ENCODE measurements at places on chromosomes 7 and 10. TPM values are rescaled to one million over a fixed set of nuclear protein-coding genes. Genes with fewer than 3 reads are reported as not detected.

DNA sequence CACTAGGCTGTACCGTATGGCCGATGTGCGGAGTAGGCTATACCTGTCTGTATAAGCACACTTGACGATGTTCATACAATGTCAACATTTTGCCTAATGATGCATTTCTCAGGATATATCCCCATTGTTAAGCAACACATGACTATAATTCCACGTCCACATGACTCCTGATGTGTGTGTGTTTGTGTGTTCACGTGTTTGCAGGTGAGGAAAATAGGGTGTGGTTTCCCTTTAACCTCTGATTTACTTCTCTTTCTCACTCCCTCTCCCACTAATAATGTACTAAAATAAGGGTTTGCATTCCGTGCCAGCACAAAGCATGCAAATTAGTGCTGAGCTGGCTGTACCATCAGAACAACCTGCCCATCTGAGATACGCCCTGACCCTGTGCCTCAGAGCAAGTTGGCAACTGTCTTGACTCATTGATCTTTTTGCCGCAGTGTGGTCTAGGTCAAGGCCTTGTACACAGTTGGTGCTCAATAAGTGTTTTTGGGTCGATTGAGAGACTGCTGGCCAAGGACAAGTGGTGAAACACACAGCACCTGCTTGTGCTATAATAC, 64.6 kb upstream of the DOCK1 start:
- H3K27me3 ChIP-seq, result no peaks in the 10 kb centered on the region
- no peak overlapping the region for H3K27ac ChIP-seq
- H3K4me3 ChIP-seq, result no peak overlapping the region
- no peaks in the 10 kb centered on the region for H3K4me1 ChIP-seq

The OR9A2 gene
- total RNA-seq, result not detected

GRCh38 chr7:73907554-73908122, 46.7 kb downstream of the TMEM270 start:
- H3K4me1 ChIP-seq, result peaks cover 8% of the 10 kb centered on the region
- H3K27ac ChIP-seq, result no peak overlapping the region
- no peaks in the 10 kb centered on the region for H3K36me3 ChIP-seq

GRCh38 chr10:110370006-110370405, 65.3 kb upstream of the SMNDC1 start:
- no peak for DNase-seq
- no peak overlapping the region for H3K27ac ChIP-seq
- H3K4me3 ChIP-seq, result no peak overlapping the region
- no peaks in the 10 kb centered on the region for H3K4me1 ChIP-seq
- H3K36me3 ChIP-seq, result no peaks in the 10 kb centered on the region
- no peaks in the 10 kb centered on the region for H3K27me3 ChIP-seq

DNA sequence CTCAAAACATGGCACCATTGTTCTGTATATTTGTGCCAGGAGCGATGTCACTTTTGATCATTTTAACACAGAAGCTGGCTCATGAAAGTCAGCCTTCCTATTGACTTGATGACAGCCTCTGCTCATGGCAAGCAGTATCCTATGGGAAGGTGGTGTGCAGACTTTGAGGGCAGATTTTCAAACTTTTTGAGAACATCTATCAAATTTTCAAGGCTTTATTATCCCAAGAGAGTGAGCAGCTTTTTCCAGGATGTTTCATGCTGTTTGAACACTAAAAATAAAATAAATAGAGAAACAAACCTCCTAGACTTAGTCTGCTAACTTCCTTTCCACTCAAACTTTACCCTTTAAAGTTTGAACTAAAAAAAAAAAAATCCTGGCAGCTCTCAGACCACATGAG, 20.3 kb downstream of the FAM13C start:
- no peak for DNase-seq
- H3K4me3 ChIP-seq, result no peak overlapping the region
- H3K27me3 ChIP-seq, result no peaks in the 10 kb centered on the region

The MUC12 gene
- 2.1 TPM for total RNA-seq

The NPC1L1 gene
- not detected for total RNA-seq

The NXPH1 gene
- total RNA-seq, result not detected

The HOXA5 gene
- total RNA-seq, result 20.1 TPM

DNA sequence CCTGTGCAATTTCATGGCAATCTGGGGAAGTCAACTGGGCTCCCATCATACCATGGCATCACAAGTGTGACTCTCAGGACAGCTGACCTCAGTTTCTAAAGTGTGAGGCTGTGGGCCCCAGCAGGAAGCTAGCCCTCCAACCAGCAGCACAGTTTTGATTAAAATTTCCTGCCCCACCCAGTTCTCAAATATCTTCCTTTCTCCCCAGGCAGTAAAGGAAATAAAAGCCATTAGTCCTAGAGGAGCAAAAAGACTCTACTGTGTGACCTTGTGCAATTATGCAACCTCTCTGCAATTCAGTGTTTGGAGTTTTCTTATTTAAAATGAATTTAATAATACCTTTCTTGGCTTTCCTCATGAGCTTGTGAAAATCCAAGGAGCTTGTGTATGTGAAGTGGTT, 143.1 kb upstream of the CDCA7L start:
- H3K27me3 ChIP-seq, result no peaks in the 10 kb centered on the region
- H3K4me1 ChIP-seq, result no peaks in the 10 kb centered on the region
- H3K27ac ChIP-seq, result no peak overlapping the region
- no peak overlapping the region for H3K4me3 ChIP-seq

GRCh38 chr7:50142425-50143017, 49.5 kb upstream of the ZPBP start:
- no peak for DNase-seq
- no peak overlapping the region for H3K27ac ChIP-seq
- H3K27me3 ChIP-seq, result no peaks in the 10 kb centered on the region
- no peaks in the 10 kb centered on the region for H3K36me3 ChIP-seq
- no peak overlapping the region for H3K4me3 ChIP-seq

The PDGFA gene
- total RNA-seq, result 49.0 TPM

The SPDYE1 gene
- total RNA-seq, result not detected

The GPR85 gene
- 1.1 TPM for total RNA-seq

The FKBP6 gene
- not detected for total RNA-seq

The GRM3 gene
- not detected for total RNA-seq

The RSPH10B2 gene
- 20.1 TPM for total RNA-seq

All from upper lobe of left lung (tissue), 6 donors.